ENCODE measurements at places on chromosomes 7 and 10.

DNA sequence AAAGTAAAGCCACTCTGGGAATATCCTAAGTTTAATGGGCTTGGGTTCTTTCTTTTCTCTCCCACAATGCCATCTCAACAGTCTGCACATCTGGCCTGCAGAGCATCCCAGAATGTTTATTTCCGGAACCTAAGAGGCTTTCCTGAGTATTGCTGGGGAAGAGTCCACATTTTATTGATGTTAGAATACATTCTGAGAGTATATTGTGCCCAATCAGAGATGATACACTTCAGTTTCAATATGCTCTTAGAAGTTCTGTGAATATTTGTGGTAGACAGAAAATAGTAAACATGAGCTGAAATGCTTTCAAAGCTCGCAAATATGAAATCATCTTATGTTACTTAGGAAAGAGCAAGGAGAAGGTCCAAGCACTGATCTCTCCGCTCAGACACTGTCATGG lies 200.6 kb downstream of the TWIST1 start:
- DNase-seq: no peak

GRCh38 chr7:79692015-79692414 lies 238.5 kb upstream of the MAGI2 start:
- DNase-seq: no peak

DNA sequence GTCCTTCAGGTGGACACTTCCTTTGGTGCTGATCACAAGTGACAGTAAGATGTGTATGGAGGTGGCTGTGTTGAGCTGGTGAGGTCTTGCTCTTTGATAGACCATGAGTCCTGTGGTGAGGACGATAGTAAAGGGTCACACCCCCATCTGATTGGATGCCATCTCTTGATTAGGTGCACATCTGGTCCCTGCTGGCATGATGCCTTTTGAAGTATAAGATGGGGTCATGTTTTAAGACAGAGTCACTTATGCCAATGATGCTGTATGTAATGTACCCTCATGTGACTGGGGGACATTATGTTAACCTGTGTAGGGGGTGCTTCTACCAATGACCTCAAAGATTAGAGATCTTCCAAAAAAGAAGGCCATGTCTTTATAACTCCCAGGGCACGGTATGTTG lies 644.6 kb downstream of the ACTR3B start:
- no peak for DNase-seq

GRCh38 chr7:102061981-102062390 lies 224.7 kb upstream of the SH2B2 start:
- no peak for DNase-seq

DNA sequence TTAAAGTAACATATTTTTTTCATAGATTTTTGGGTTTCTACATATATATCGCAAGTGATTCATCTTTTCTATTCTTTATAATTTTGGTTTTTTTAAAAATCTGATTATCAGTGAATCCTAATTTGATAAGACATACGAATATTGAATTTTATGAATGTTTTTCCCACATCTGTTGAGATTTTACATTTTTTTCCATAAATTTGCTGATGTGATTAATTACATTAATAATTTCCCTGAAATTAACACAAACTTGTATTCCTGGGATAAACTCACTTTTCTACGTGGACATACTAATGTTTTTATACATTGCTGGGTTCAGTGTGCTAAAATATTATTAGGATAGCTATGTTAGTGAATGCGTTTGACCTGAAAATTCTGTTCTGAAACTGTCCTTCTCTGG lies 26.1 kb downstream of the DMTF1 start:
- no peak for DNase-seq

DNA sequence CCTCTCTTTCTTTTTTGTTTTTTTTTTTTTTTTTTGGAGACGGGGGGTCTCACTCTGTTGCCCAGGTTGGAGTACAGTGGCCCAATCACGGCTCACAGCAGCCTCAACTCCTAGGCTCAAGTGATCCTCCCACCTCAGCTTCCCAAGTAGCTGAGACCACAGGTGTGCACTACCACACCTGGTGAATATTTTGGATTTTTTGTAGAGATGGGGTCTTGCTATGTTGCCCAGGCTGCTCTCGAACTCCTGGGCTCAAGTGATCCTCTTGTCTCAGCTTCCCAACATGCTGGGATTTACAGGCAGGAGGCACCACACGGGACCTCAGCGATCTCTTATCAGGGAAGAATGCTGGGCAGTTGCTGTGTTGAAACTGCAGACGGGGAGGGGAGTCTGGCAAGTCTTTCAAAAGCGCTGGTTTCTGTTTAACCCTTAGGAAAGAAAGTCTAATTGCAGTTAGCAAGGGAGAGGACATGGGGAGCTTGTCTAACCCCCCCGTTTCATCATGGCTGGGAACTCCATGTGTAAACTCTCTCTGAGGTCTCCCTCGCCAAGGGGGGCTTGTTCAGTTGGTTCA lies 39.6 kb upstream of the LMTK2 start:
- no peak for DNase-seq

- no peak for DNase-seq
Measured at GRCh38 chr7:90262438-90262837, 17.5 kb downstream of the CFAP69 start.

- DNase-seq: no peak
Measured at GRCh38 chr7:21370283-21370982, 57.5 kb upstream of the SP4 start.

GRCh38 chr7:105926131-105926530 lies 36.9 kb upstream of the CDHR3 start:
- DNase-seq: no peak
